ENCODE measurements at places on chromosomes 3 and 15.

GRCh38 chr3:55297706-55298105 lies 189.4 kb downstream of the WNT5A start:
- no peak for DNase-seq

DNA sequence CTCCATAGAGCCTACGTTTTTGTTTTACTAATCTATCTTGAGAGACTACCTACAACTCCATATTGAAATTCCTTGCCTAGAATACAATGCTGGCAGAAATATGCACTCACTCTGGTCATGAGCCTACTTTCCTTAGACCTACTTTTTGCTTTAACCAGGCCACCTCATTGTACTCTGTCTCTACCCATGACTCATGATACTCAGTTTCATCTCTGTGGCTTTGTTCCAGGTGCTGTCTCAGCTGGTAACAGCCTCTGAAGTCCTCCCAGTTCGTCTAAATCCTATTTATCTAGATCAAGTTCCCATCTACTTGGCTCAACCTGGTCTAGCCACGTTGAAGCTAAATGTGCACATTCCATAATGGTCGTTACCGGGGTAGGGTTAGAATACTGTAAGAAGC lies 536.4 kb downstream of the RSL24D1 start:
- no peak for DNase-seq

DNA sequence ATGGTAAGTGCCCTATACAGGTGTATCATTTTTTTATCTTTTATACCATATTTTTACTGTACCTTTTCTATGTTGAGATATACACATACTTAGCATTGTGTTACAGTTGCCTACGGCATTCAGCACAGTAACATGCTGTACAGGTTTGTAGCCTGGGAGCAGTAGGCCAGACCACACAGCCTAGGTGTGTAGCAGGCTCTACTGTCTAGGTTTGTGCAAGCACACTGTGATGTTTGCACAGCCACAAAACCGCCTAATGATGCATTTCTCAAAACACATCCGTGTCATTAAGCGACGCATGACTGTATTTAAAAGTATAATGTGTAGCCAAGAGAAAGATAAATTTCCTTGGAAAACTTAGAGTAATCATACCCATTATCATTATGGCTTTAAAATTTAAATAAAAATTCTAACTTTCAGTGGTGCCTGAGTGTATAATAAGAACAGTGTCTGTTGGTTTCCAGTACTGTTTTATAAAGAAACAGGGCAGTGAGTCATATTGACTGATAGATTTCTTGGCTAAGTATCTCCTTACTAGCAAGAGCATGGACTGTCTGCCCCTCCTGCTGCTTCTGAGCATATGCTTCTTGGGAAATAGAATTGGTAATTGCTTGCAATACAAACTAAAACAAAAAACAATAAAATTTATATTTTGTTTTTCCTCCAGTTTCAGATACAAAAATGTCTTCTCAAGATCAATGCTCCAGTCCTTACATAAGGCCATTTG lies 18.3 kb downstream of the CALML4 start:
- no peak for DNase-seq

- no peak for DNase-seq
These were observed 237.3 kb downstream of the SHOX2 start for GRCh38 chr3:157868946-157869345.

DNA sequence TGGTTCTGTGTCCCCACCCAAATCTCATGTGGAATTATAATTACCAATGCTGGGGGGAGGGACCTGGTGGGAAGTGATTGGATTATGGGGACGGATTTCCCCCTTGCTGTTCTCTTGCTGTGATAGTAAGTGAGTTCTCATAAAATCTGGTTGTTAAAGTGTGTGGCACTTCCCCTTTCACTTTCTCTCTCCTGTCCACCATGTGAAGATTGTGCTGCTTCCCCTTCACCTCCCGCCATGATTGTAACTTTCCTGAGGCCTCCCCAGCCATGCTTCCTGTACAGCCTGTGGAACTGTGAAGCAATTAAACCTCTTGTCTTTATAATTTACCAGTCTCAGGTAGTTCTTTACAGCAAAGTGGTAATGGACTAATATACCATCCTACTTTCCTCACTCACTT lies 289.6 kb downstream of the EFHB start:
- no peak for DNase-seq

- no peak for DNase-seq
These were observed 29.7 kb downstream of the CACNA2D2 start for GRCh38 chr3:50473768-50474167.

DNA sequence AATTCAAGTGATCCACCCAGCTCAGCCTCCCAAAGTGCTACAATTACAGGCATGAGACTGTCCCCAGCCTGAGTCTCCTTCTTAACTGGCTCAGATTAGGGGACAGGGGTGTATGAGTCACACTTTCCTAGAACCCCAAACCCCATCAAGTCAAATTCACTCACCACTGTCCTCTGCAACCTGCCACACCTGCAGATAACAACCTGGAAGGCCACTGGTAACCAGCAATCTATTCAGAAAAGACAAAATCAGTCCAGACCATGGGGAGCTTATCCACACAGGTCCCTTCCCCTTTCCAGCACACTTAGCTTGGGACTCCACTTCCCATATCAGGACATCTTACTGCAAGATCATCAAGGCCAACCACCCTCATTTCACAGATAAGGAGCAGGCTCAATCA lies 6.4 kb downstream of the WDR73 start:
- no peak for DNase-seq

- no peak for DNase-seq
These were observed 21.0 kb downstream of the RAB8B start for GRCh38 chr15:63210151-63211091.

- DNase-seq = no peak
These were observed 83.5 kb downstream of the SLC25A26 start for GRCh38 chr3:66304293-66304692.

DNA sequence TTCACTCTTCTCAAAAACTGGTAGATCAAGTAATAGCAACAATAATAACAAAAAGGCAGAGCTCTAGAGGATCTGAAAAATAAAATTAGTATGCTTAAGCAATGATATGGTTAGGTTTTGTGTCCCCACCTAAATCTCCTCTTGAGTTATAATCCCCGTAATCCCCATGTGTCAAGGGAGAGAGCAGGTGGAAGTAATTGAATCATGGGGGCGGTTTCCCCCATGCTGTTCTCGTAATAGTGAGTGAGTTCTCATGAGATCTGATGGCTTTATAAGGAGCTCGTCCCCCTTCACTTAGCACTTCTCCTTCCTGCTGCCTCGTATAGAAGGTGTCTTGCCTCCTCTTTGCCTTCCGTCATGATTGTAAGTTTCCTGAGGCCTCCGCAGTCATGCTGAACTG lies 60.2 kb upstream of the ABHD2 start:
- DNase-seq = no peak

DNA sequence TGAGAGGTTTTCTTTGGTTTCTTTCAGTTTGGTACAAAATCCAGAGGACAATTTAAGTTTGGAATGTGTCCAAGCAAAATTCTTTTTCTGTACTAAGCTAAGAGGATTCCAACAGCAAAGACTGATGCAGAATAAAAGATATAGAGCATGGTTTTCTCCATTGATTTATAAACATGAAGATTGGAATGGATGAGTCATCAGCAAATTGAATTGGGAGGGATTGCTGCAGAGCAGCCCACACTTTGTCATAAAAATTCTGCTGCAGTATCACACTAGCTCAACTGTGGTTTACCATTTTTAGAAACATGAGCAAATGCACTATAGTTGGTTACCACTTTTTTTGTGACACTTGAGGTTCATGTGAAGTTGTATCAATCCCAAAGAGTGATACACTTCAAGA lies 16.1 kb upstream of the LARP6 start:
- DNase-seq = no peak

GRCh38 chr15:86044981-86045380 lies 34.7 kb upstream of the AGBL1 start:
- no peak for DNase-seq

DNA sequence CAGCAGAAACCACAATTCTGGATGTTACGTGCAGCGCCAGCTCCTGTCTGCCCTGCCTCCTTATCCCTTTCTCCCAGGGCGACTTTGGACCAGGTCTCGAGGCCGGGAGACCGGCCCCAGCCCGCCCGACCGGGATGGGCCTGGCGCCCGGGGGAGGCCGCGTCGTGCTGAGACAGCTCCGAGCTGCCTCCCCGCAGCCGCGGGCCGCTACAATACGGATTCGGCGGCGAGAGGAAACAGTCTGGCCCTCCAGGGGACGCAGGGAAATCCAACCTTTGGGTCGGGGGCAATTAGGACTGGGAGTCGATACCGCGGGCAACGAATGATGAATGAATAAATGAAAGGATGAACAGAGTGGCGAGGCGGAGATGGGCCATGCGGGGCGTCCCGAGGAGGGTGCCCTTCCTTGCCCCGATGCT lies 537 bp downstream of the GRAMD2A start:
- no peak for DNase-seq

DNA sequence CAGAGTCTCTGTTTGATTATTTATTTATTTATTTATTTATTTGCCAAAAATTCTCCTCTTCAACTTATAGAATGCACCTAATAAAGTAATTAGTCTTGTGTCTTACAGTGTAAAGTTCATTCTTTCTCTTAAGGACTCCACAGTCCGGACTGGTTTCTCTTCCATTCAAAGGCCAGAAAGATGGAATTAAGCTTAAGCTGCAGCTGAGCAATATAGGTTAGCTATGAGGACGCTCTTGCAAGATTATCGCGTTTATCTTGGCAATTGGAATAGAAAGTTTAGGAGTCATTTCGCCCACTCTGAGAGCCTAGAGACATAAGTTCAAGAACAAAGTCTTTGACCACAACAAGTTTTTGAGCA lies 15.0 kb downstream of the TAGLN3 start:
- DNase-seq = no peak

- DNase-seq = no peak
These were observed 120.1 kb upstream of the ARHGEF3 start for GRCh38 chr3:56921573-56922453.

DNA sequence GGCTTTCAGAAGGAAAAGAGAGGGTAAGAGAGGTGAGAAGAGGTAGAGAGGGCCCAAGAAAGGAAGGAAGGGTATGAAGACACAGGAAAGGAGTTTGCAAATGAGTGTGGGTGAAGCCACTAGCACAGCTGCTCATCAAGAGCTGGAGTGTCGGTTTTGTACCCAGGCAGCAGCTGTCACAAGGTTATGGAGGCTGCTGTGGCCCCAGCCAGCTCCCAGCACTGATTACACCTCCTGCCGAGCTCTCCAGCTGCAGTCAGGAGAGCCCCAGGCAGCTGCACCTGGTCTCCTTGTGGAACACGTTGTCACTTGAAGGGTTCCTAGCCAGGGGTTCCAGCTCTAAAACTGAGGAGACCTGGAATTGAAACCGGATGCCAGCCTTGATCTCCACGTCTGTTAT lies 60.4 kb upstream of the CHD2 start:
- no peak for DNase-seq

GRCh38 chr15:66294932-66295235 lies 1.5 kb downstream of the DIS3L start:
- DNase-seq = no peak

- DNase-seq = no peak
These were observed 129.9 kb downstream of the LRRC3B start for GRCh38 chr3:26752466-26752865.

DNA sequence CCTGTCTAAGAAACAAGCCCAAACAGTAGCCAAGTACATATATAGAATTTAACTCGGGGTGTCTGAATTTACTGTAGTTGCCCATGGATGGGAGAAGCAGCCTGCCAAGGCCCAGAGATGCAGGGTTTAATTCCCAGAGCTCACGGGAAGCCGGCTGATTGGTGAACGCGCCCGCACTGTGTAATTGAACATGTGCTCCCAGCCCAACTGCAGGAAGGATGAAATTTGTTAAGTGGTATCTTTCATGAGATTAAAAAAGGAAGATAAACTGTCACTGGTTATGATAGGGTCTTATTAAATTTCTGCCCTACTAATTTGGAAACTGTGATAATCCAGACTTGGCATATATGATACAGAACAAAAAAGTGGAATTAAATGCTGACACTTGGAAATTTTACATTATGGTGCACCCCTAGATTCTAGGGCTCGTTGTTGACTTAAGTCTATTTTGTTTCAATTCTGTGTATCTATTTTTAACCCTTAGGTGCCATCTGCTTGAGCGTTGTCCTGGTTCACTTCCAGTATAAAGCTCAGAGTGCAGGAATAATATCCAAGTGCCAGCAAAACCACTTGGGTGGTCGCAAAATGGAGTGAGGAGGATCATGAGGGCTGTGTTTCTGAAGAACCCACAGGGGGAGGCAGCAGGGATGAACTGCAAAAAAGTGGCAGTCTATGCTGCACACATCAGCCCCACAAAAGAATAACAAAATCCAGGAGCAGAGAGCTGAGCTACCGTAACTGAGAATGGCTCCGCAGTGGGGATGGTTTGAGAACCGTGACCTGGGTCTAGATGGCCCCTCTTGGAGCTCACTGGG lies 13.8 kb upstream of the TMC3 start:
- no peak for DNase-seq

DNA sequence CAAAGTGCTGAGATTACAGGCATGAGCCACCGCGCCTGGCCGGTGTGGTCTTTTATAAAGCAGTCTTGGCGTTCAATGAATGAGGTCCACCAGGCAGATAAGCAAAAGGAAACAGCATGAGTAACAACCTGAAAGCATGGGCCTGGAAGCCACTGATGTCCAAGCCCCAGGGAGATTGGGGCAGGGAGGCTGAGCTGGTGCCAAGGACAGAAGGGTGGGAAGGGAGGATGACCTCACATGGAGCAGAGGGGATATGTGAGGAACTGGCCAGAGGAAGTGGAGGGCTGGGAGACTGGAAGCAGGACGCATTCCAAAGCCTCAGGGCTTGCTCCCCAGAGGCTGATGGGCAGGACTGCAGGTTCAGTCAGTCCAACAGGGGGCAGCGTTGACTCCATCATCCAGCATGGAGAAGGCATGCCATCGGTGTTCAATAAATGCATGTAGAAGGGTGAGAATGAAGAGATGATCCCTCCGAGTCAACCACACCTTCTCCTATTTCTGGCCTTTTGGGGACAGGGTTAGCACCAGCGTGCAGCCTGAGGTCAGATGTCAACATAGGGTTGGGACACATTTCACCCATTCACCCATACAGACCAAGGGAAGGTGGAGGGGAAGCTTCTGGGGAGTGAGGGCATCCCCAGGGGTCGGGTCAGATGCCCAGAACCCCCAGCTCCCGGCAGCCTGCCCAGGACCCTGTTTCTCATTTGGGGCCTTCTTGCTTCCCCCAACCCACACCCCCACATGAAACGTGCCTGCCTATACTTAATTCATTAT lies 14.8 kb downstream of the MYL3 start:
- no peak for DNase-seq

- DNase-seq = no peak
These were observed 8.2 kb downstream of the SLC27A2 start for GRCh38 chr15:50190166-50190570.

- DNase-seq = no peak
These were observed 34.7 kb downstream of the SHC4 start for GRCh38 chr15:48928877-48929538.

DNA sequence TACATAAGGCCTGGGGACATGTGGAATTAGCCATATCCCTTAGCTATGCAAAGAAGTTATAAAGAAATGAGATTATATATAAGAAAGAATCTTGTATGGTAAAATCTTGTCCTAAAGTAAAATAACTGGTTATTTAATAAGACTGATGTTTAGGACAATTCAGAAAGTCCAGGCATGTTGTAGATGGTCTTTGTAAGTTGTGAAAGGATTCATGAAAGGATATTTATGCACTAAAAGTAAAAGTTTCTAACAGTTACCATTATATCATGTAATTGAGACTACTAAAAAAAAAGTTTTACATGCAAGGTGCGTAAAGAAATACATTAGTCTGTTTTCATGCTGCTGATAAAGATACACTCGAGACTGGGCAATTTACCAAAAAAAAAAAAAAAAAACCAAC lies 146.3 kb downstream of the FMN1 start:
- DNase-seq = no peak
